ENCODE measurements at places on chromosomes 3 and 15.

DNA sequence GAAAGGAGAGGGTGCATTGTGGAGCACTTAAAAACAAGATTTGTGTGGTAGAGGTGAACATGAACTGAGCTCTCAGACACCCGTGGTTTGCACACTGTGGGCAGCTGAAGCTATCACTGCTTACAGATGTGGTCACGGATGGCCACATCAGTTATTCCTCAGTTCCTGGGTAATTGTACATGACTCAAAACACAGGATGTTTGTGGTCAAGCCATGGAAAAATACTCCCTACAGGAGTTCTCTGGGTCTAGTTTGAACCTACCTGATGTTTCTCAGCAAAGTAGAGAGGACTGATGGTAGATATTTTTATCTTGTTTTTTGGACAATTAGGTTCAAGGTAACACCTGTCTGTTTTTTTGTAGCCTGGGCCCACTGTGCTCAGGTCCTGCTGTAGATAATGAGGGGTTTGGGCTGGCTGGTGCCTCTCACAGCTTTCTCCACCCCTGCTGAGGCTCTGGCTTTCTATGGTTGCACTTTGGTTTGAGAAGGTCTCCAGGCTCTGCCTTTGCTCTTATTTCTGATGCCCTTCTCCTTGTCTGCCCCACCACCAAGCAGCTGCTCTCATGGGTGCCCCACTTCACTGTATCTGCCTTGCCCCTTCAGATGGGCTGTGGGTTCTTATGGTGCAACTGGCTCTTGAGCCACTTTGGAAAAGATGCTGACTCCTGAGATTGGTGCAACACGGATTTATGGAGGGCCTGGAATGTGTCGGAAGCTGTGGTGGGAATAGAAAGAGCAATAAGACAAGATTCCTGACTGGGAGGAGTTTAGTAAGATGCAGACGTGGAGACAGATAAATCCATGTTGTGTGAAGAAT lies 40.1 kb downstream of the CDCP1 start:
- peaks cover 3% of the 10 kb centered on the region for H3K4me1 ChIP-seq
- no peak for DNase-seq
- no peak overlapping the region for H3K27ac ChIP-seq
- H3K4me3 ChIP-seq, result no peak overlapping the region
- no peaks in the 10 kb centered on the region for H3K27me3 ChIP-seq
- H3K36me3 ChIP-seq, result no peaks in the 10 kb centered on the region

DNA sequence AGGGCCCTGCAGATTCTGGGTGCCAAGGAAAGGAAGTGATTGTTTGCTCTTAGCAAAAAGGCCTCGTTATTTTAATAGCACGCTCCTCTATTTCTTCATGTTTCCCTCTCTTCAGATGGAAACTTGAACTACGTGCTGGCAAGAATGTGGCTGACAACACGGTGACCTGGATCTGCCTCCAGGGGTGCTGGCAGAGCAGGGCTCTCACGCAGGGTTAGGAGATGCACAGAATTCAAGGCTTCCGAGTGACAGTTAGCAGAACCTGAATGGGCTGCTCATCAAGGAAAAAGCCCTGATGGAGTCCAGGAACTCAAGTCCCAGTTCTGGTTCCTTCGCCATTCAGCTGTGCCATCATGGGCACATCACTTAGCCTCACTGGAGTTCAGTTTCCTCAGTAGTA lies 22.7 kb downstream of the CYP19A1 start:
- H3K4me3 ChIP-seq, result no peak overlapping the region
- peaks cover 30% of the 10 kb centered on the region for H3K4me1 ChIP-seq
- no peak for DNase-seq
- no peaks in the 10 kb centered on the region for H3K36me3 ChIP-seq

- H3K36me3 ChIP-seq, result no peaks in the 10 kb centered on the region
- no peaks in the 10 kb centered on the region for H3K27me3 ChIP-seq
- H3K4me3 ChIP-seq, result no peak overlapping the region
- no peaks in the 10 kb centered on the region for H3K4me1 ChIP-seq
These were observed 56.8 kb upstream of the TFRC start for GRCh38 chr3:196138482-196139254.

- no peak overlapping the region for H3K27ac ChIP-seq
- H3K36me3 ChIP-seq, result no peaks in the 10 kb centered on the region
- no peaks in the 10 kb centered on the region for H3K27me3 ChIP-seq
- H3K4me1 ChIP-seq, result peaks cover 5% of the 10 kb centered on the region
These were observed 19.4 kb upstream of the KIF23 start for GRCh38 chr15:69394556-69395282.

GRCh38 chr3:12965999-12966846 lies 107.0 kb downstream of the IQSEC1 start:
- H3K27me3 ChIP-seq, result no peaks in the 10 kb centered on the region
- DNase-seq, result no peak
- H3K4me3 ChIP-seq, result peak overlapping the region; percentile 89
- H3K27ac ChIP-seq, result no peak overlapping the region
- peaks cover 34% of the 10 kb centered on the region for H3K4me1 ChIP-seq

DNA sequence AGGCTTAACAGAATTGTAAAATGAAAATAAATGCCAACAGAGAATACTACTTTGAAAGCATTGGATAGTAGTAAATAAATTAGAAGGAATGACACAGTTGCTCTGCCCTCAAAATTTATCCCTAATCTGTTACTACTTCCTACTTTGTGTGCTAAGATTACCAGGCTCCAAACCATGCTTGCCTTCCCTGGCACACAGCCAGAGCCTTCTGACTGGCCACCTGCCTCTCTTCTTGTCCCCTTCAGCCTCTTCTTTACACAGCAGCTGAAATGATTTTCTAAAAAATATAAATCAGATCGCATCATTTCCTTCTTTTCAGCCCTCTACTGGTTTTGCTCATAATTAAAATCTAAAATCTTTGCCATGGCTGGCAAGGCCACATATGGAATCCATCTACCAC lies 334.1 kb downstream of the FHIT start:
- no peak overlapping the region for H3K27ac ChIP-seq
- DNase-seq, result no peak
- no peaks in the 10 kb centered on the region for H3K36me3 ChIP-seq
- no peaks in the 10 kb centered on the region for H3K27me3 ChIP-seq

DNA sequence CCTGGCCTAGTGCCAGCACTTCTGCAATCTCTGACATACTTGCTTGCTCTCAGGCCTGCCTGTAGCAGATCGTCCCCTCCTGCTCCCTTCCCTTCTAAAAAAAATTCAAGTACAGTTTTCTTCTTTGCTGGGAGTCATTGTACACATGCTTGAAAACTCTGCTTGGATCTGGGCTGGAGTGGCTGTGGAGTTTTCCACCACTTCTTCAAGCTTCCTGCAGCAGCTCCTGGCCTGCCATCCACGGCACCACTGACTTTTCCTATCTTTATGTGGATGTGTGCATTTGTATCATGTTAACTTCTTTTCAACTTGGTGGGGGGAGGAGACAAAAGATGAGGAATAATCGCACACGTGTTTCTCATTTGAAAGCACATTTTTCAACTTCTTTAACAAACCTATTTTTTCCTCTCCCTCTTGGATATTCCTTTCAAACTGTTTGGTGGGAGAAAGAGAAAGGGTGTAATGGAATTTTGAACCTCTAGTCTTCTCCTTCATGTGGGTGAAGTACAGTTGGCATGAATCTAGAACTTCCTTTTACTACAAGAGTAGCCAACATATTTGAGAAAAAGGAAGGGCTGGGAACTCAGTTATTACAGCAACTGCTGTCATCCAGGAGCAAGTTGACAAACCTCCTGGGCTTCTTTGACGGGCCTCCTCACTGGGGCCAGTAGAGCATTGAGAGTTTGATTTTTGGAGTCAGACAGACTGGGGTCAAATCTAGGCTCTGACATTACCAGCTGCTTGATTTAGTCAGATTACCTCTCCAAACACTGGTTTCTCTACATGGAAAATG lies 61.2 kb upstream of the LRTM1 start:
- peak overlapping the region; percentile 40 for H3K27ac ChIP-seq
- H3K36me3 ChIP-seq, result no peaks in the 10 kb centered on the region

DNA sequence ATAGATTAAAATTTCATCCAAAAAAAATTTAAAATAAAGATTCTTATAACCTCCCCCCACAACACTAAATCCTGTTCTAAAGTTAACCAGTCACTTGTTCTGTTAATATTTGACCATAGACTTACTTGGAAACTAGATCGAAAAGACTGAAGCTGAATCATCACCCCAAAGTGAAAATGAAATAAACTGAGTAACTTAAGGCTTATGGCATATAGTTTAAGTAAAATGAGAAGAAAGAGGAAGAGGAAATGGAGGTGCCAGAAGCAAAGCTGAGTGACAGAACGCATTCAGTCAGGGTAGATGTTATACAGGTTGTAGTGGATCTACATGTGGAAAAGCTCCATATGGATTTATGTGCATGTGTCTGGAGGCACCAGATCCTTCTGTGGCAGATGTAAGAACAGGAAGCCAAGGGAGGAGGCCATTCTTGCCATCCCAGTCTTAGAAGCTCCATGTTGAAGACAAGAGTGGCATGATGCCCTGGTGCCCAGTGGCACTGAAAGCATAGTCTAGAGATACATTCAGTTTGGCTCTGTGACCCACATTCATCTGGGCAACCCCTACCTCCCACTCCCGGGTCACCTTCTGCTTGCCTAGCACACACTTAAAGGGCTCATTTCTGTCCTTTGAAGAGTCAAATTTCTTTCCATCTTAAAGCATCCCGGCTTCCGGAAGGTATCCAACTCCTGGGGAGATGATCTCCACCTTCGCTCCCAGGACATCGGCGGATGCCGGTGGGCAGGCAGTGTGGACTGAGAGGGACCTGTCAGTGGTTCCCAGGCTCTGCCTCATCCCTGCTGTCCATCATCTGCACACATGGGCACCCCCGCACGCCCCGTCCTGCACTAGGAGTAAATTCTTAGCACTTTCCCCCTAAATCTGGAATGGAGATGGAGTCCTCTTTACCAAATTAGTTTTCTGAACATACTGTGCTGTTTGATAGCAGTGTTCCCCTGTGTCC lies 90.8 kb downstream of the NEO1 start:
- DNase-seq, result no peak
- H3K4me1 ChIP-seq, result peaks cover 4% of the 10 kb centered on the region
- H3K27ac ChIP-seq, result no peak overlapping the region

- no peaks in the 10 kb centered on the region for H3K27me3 ChIP-seq
- DNase-seq, result no peak
- no peaks in the 10 kb centered on the region for H3K36me3 ChIP-seq
These were observed 208.6 kb downstream of the GAP43 start for GRCh38 chr3:115831864-115832263.

DNA sequence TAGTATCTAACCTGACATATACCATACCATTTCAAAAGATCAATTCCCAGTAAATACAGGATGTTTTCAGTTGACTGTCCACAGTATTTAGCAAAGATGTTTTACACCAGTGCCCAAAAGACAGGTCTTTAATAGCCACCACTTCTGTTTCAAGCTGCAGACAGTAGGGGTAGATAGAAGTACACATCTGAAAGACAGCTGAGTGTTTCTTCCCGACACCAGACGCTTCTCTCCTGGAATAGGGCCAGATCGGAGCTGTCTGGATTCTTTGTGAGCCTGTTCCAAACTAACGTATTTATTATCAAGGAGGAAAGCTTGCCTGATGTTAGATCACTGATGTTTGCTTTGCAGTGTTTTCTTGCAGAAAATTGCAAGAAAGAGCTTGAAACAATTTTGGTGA lies 136.1 kb upstream of the RBMS3 start:
- no peak overlapping the region for H3K27ac ChIP-seq
- no peaks in the 10 kb centered on the region for H3K36me3 ChIP-seq
- no peaks in the 10 kb centered on the region for H3K27me3 ChIP-seq
- peak; percentile 80 for DNase-seq
- no peak overlapping the region for H3K4me3 ChIP-seq
- H3K4me1 ChIP-seq, result peaks cover 39% of the 10 kb centered on the region

GRCh38 chr15:68725736-68726135 lies 95.0 kb downstream of the ANP32A start:
- no peak overlapping the region for H3K27ac ChIP-seq
- H3K36me3 ChIP-seq, result no peaks in the 10 kb centered on the region
- DNase-seq, result no peak

- no peaks in the 10 kb centered on the region for H3K36me3 ChIP-seq
- H3K4me1 ChIP-seq, result peaks cover 3% of the 10 kb centered on the region
- no peak overlapping the region for H3K27ac ChIP-seq
- no peak overlapping the region for H3K4me3 ChIP-seq
- DNase-seq, result no peak
These were observed 78.7 kb upstream of the TSC22D2 start for GRCh38 chr3:150329408-150329807.

GRCh38 chr15:45548753-45549520 lies 26.4 kb upstream of the SLC30A4 start:
- no peaks in the 10 kb centered on the region for H3K36me3 ChIP-seq
- H3K4me3 ChIP-seq, result no peak overlapping the region
- H3K27me3 ChIP-seq, result no peaks in the 10 kb centered on the region
- DNase-seq, result no peak

- H3K4me3 ChIP-seq, result no peak overlapping the region
- DNase-seq, result no peak
- H3K36me3 ChIP-seq, result no peaks in the 10 kb centered on the region
- H3K27me3 ChIP-seq, result no peaks in the 10 kb centered on the region
- peaks cover 14% of the 10 kb centered on the region for H3K4me1 ChIP-seq
These were observed 37.2 kb downstream of the AMOTL2 start for GRCh38 chr3:134337071-134337482.

DNA sequence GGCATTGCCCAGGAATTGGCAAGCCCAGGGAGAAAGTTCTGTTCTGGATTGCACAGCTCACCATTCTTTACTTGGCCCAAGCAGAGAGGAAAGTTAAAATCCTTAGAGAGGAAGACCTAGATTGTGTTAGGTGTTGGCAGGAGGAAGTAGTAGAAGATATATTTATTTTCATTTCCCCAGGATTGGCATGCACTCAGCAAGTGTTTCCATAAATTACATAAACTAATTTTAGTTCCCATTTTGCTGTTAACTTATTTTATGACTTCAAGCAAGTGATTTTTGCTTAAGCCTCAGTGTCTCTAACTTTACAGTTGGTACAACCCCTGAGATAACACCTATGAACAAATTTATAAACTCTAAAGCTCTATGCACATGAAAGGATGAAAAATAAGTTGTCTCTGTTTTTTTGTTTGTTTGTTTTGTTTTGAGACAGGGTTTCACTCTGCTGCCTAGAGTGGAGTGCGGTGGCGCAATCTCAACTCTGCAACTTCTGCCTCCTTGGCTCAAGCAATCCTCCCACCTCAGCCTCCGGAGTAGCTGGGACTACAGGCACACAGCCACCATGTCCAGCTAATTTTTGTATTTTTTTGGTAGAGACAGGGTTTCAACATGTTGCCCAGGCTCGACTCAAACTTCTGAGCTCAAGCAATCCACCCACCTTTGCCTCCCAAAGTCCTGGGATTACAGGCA lies 31.2 kb upstream of the TOP2B start:
- H3K27ac ChIP-seq, result no peak overlapping the region
- DNase-seq, result no peak
- H3K4me3 ChIP-seq, result no peak overlapping the region

- no peaks in the 10 kb centered on the region for H3K27me3 ChIP-seq
- H3K4me3 ChIP-seq, result no peak overlapping the region
- H3K4me1 ChIP-seq, result no peaks in the 10 kb centered on the region
- H3K27ac ChIP-seq, result no peak overlapping the region
- no peaks in the 10 kb centered on the region for H3K36me3 ChIP-seq
These were observed 38.0 kb downstream of the SHC4 start for GRCh38 chr15:48925714-48926223.

GRCh38 chr3:8757551-8758518 lies 11.6 kb downstream of the OXTR start:
- no peak overlapping the region for H3K4me3 ChIP-seq
- no peak for DNase-seq
- no peaks in the 10 kb centered on the region for H3K27me3 ChIP-seq
- H3K4me1 ChIP-seq, result no peaks in the 10 kb centered on the region
- H3K27ac ChIP-seq, result no peak overlapping the region
- no peaks in the 10 kb centered on the region for H3K36me3 ChIP-seq
